Activated T-cell treated with anti-CD3 and anti-CD28 coated beads for 4 hours (primary cell): ENCODE measurements at places on chromosomes 7 and 10.

GRCh38 chr7:47663213-47663612 lies 81.3 kb upstream of the TNS3 start:
- no peak for DNase-seq

DNA sequence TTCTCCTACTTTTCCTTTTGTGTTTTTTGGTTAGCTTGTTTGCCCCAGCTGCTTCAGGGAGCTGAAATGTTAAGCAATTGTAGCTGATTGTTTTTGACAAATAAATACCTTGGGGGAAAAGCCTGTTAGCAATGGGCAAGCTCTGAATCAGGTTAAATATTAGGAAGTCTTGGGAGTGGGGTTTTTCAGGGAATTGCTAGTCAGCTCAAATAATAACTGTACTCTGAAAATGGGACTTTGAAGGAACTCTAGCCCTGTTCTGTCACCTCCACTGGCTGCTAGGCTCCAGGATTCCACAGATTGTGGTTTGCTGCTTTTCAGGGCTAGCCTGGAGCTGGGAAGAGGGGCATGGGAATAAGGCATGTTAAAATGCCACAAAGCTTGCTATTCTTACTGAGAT lies 39.5 kb downstream of the ADK start:
- DNase-seq: no peak

- DNase-seq: no peak
These were observed 166.0 kb downstream of the NRG3 start for GRCh38 chr10:82041018-82041417.

DNA sequence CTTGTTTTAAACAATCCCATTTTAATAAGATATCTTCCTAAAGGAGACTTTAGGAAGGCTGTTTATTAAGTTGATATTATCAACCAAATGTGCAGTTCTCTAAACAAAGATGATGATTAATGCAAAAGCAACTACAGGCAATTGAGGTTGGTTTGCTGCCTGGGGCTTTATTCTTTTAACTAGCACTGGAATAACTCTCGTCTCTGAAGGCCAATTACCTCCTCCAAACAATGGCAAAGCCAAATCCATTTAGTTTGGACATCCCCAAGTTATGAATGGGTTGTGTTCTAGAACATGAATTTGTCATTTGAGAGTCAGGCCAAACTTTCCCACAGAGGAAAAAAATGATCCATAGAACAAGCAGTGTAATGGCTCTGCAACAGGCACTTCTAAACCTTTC lies 114.1 kb downstream of the SLC16A9 start:
- no peak for DNase-seq

DNA sequence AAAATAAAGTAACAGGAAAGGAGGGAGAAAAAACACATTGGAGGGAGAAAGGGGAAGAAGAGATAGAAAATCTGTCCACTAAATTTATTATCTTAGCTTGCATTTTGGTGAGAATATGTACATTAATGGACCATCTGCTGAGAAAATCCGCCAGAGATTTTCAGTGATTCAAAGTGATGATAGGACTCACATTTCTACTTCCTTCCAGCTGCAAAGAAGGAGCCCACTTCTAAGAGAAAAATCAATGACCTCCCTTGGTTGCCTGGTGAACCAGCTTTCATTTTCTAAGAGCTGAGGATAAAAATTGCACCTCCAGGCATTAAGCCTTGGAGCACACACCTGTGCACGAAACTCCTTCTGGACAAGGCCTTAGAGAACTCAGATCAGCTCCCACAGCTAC lies 404.3 kb downstream of the SFMBT2 start:
- DNase-seq: no peak
